ENCODE measurements at places on chromosomes 11 and 22.

DNA sequence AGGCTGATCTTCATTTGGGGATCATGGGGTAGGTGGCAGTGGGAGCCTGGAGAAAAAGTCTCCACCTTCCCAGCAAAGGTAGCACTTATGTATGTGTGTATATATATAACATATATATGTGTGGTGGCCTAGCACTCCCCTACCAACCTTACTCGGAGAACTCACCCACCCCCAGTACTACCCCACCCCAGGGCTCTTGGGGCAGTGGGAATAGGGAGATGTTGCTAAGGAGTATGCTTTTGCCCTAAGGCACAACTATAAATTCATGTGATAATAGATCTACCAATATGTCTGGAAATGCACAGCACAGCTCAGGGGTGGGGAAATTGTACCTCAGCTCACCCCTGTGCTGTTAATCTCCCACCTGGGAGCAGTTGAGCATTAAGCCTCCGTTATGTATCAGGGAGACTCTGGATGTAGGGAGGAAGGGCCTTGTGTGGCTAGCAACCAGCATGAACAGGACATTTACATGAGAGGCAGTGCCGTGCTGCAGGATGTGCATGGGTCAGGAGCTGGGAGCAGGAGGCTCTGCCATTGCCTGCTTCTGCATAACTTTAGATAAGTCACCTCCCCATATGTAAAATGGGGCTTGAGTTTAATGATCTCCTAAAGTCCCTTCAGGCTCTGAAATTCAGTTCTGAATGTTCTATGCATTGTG, 57.3 kb downstream of the C11orf91 start:
- no peak for DNase-seq

DNA sequence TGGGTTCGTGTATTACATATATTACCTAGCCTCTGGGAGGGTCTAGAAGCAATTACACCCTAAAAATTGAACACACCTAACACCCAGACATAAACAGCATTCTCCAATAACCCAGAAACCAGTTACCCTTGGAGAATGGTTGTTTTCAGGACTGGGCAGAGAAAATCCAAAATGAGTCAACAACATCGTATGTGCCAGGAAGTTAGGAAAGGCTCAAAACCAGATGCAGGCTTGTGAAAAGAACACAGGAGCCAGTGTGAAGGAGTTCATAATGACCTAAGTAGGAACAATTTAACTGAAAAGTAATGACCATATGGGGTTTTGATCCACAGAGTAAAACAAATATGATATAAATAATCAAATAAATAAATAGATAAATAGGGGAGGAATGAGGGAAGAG, 5.1 kb upstream of the CLPB start:
- DNase-seq, result no peak

- no peak for DNase-seq
Observed at GRCh38 chr11:59204746-59205145, 8.0 kb downstream of the MPEG1 start.

DNA sequence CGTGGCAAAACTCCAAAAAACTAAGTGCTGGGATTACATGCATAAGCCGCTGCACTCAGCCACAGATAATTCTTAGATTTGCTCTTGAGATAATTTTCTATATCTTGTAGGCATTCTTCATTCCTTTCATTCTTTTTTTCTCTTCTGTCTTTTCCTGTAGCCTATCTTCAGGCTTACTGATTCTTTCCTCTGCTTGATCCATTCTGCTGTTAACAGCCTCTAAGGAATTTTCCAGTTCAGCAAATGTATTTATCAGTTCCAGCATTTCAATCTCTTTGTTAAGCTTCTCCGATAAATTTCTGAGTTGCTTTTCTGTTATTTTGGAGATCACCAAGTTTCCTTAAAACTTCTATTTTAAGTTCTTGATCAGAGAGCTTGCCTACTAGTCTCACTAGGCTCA, 46.7 kb downstream of the SMC1B start:
- DNase-seq, result no peak

DNA sequence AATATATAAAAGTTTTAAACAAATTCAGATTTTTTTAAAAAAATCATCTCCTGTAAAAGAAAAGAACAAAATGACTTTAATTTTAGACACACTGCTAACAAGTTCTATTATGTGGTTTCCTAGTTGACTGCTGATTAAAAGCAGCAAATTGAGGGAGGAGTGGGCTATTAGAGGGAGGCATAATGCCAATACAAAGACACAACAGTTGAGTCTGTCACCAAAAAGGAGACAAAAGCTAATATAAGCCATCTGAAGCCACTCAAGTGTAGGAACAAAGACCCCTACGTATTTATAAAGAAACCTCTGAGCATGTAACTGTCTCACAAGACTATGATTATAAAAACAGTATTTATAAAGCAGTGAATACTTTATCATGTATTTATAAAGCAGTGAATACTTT, 28.6 kb downstream of the TMEM123 start:
- DNase-seq, result peak; percentile 33

- no peak for DNase-seq
Observed at GRCh38 chr11:35223991-35224390, 85.0 kb downstream of the CD44 start.

- no peak for DNase-seq
Observed at GRCh38 chr22:46464296-46464695, 73.1 kb downstream of the CELSR1 start.

DNA sequence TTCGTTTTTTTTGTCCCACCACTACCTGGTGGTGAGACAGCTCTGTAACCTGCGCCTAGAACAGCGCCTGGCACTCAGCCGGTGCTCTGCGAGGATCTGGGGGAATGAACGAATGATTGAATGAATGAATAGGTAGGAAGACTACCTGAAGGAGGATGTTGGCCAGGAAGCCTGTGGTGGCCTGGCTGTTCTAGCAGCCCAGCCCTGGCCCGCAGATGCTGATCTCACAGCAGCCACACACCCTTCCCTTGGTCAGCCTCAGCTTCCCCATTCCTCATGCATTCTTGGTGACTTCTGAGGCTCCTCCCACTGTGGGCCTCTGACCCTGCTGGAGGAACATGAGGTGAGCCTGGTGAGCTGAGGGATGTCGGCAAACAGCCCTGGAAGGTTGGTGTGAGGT, 3.7 kb downstream of the TRPM5 start:
- no peak for DNase-seq

DNA sequence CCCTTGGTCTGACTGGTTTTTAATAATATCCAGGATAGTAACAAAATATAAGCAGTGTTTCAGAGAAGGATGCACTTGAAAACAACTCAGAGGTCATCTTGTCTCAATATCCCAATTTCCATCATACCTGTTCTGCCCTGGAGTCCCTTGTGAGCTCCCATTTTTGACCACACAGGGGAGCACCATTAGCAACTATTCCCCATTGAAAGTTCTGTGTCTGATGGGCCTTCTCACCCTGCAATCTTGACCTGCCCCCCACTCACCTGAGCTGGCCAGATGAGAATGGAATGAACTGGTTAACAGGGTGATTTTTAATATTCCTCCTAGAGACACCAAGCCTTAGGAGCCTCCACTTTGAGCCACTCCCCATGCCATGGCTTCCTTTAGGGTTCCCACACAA, 3.8 kb upstream of the CAPN5 start:
- no peak for DNase-seq

- no peak for DNase-seq
Observed at GRCh38 chr11:34510673-34511072, 2.9 kb downstream of the ELF5 start.

DNA sequence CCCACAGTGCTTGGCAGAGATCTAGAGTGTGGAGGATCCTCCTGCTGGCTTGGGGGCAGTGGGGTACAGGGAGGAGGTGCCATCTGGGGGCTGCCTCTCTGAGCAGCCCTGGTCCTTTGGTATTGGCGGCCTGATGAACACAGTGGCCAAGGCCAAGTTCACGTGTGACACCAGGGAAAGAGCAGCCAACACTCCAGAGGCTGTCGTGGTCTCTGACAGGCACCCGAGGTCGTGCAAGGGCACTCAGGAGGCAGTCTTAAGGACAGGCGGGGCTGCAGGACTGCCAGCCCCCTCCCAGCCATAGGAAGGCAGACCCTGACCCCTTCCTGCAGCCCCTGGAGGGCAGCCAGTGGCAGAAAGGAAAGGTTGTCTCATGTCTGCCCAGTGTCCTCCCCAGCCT, 30.7 kb downstream of the PHF21B start:
- DNase-seq, result no peak

GRCh38 chr11:12253843-12254281, 123.5 kb upstream of the PARVA start:
- DNase-seq, result no peak

DNA sequence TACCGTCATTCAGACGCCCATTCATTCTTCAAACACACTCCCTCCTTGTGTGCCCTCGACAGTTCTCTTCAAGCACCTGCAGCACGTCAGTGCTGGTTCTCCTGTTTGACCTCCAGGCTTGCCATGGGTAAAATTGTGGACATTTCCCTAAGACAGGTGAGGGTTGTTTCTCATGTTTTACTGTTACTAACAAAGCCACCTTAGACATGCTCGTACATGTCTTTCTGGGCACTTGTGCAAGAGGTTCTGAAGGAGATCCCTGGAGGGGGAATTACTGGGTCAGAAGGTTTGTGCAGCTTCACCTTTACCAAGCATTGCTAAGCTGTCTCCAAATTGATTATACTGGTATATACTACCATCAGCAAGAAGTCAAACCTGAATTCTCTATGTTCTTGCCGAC, 189.7 kb upstream of the TMEM45B start:
- peak; percentile 48 for DNase-seq

GRCh38 chr11:96390488-96390792, 627 bp downstream of the JRKL start:
- no peak for DNase-seq

GRCh38 chr11:84833488-84834088, 793.6 kb downstream of the DLG2 start:
- no peak for DNase-seq

GRCh38 chr22:44734278-44734677, 18.1 kb upstream of the ARHGAP8 start:
- DNase-seq, result no peak

- no peak for DNase-seq
Observed at GRCh38 chr11:98766903-98767302, 253.8 kb upstream of the CNTN5 start.

DNA sequence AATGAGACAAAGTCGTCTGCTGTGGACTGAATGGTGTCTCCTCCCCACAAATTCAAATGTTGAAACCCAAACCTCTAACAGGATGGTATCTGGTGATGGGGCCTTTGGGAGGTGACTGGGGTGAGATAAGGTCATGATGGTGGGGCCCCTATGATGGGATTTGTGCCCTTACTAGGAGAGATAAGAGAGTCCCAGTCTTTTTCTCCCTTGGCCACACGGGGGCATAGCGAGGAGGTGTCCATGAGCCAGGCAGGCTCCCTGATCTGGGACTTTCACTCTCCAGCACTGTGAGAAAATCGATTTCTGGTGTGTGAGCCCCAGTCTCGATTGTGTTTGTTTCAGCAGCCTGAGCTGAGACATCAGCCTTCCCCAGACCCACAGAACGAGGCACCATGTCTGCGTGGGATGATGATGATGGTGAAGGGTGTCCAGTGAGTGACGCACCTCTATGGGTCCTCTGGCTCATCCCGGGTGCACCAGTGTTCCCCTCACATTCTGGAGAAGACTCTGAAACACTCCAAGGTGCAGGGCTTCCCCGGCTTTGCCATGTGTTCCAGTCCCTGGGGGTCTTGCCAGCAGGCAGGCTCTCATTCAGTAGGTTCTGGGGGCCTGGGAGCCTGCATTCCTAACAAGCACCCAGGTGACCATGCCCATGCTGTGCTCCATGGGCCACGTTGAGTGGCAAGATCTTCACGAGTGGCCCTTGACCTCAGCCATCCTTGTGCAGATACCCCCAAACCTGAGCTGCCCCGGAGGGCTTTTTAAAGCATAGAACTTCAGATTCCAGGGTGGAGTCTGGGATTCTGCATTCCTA, 363.0 kb downstream of the CTTN start:
- DNase-seq, result no peak

DNA sequence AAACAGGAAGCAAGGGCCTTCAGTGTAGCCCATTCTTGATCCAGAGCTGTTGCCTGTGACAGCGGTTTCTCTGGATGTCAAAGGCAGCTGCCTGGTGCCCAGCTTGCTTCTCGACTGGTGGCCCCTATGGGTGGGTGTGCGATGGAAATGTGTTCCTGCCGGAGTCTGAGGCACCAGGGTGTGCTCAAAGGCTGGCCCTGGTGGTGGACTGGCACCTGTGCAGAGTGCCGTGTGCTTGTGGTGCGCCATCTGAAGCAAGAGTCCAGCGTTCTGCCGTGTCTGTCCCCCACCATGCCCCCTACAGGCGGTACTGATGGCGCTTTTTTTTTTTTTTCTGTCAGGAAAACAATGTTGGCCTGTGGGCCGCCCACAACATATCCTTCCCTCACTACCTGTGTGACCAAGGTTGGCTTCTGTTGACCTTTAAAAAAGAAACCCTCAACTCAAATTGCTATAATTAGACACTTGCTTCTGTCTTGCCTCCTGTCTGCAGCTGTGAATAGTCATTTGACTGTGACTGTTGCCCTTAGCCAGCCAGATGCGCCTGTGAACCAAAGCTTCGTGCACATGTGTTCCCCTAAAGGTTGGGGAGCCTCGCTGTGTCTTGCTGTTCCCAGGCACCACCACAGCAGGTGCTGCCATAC, 4.7 kb upstream of the RANBP1 start:
- DNase-seq, result no peak

DNA sequence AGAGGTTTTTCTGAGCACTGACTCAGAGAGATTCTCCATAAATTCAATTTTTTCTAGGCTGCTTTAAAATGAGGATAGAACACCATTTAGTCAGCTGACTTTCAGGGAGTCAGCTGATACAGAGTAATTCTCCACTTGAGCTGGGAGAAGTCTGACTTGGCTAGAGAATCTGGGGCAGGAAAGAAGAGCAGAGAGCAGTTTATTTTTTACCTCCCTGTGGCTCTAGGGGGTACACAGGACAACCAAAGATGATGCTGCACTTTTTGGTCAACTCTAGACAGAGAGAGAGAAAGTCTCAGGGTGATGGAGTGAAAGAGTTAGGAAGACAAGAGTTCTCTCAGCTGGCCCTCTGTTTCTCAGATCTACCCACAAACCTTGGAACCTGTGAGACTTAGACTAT, 67.3 kb upstream of the EED start:
- no peak for DNase-seq

GRCh38 chr22:33006955-33007318, 51.2 kb downstream of the SYN3 start:
- DNase-seq, result no peak

- DNase-seq, result no peak
Observed at GRCh38 chr11:129396454-129396853, 20.8 kb downstream of the BARX2 start.

GRCh38 chr11:115670538-115671205, 166.5 kb upstream of the CADM1 start:
- DNase-seq, result peak; percentile 24
